ENCODE measurements at places on chromosomes 5 and 9.

GRCh38 chr5:141514330-141515133, 25.7 kb downstream of the PCDHGC5 start:
- no peaks in the 10 kb centered on the region for H3K27me3 ChIP-seq
- DNase-seq, result peak; percentile 91
- peak overlapping the region; percentile 75 for H3K4me3 ChIP-seq
- H3K36me3 ChIP-seq, result peaks cover 26% of the 10 kb centered on the region

- peaks cover 44% of the 10 kb centered on the region for H3K4me1 ChIP-seq
- peak overlapping the region; percentile 90 for H3K27ac ChIP-seq
- H3K4me3 ChIP-seq, result no peak overlapping the region
- peak; percentile 90 for DNase-seq
Measured at GRCh38 chr9:109986521-109986991, 206.6 kb downstream of the PALM2AKAP2 start.

DNA sequence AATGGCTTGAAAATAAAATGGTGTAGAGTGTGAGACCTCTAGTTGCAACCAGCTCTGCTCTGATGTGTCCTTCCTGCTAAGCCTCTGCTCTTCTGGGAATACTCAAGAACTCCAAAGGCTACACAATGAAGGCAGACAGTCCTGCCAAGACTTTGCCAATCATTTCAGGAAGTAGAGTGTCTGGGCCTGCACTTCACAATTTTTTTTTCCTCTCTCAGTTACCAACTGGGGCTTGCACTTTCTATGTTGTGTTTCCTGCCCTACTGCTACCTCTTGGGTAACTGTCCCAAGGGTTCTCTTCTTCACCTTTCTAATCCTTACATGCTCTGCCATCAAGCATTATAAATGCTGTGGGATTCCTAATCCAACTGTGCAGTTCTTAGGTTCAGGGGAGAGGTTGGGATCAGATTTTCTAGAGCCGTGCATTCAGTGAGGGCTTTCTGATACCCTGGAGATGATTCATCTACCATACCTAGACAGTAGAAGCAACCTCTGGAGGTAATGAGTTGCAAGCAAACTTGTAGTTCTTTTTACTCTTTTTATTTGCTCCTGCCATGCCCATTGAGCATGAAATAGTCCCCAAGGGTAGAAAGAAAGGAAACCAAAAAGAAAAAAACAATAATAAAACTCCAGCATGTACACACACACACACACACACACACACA, 365.9 kb downstream of the MLLT3 start:
- no peak overlapping the region for H3K4me3 ChIP-seq
- H3K36me3 ChIP-seq, result no peaks in the 10 kb centered on the region
- no peak overlapping the region for H3K27ac ChIP-seq
- H3K4me1 ChIP-seq, result no peaks in the 10 kb centered on the region

DNA sequence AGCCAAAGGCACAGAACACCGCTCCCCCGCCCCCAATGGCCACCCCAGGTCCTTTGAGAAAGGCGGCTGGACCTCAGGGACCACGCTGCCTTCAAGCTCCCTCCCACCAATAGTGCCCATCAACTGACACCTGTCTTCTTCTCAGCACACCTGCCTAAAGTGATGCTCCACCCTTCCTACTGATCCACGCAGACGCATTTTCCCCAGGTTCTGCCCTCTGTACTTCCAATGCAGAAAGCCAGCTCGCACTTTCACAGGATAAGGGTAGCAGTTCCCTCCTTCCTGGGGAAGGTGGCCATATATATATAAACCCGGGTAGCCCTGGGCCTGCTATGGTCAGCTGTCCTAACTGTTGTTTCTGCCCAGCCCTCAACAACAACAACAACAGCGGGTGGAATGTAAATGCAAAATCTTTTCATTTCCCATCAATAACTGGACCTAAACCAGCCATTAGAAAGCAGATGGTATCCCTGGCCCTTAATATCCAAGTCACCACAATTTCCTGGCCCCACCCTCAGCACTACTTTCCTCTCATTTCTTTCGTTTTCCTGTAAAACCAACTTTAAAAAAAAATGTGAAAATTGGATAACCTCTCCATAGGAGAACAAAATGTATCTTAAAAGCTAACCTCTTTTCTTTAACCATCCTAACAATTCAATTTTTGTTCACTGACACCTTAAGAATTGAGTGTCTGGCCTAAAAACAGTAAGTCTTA, 1.7 kb downstream of the GOLM1 start:
- H3K27me3 ChIP-seq, result no peaks in the 10 kb centered on the region
- H3K4me1 ChIP-seq, result peaks cover 12% of the 10 kb centered on the region
- no peak overlapping the region for H3K27ac ChIP-seq
- peak overlapping the region; percentile 87 for H3K4me3 ChIP-seq
- no peak for DNase-seq
- H3K36me3 ChIP-seq, result no peaks in the 10 kb centered on the region

DNA sequence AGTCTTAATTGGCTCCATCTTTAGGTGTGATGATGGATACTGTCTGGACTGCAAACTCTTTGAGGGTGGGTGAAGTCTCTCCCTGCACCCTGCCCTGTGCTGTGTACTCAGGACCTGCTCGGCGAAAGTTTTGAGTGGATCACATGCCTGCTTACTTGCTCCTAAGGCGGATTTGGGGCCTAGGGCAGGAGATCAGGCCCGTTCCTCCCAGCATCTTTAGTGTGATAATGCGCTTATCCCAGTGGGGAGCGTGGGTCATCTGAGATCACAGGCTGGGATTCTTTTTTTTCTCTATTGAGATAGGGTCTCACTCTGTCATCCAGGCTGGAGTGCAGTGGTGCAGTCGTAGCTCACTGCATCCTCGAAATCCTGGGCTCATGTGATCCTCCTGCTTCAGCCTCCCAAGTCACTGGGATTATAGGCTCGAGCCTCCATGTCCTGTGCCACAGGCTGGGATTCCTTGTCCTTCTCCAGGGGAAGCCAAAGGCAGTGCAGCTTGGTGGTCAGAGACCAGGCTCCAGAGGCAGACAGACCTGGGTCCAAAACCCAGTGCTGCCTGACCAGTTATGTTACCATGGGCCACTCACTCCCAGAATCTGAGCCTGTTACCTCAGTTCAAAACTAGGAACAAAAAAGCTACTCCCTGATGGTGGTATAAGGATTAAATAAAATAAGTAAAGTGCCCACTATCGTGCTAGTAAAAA, 59.7 kb downstream of the ZNF618 start:
- H3K36me3 ChIP-seq, result no peaks in the 10 kb centered on the region
- H3K27me3 ChIP-seq, result no peaks in the 10 kb centered on the region

- H3K4me1 ChIP-seq, result peaks cover 4% of the 10 kb centered on the region
- peaks cover 18% of the 10 kb centered on the region for H3K27me3 ChIP-seq
- DNase-seq, result no peak
- no peak overlapping the region for H3K4me3 ChIP-seq
Measured at GRCh38 chr9:74742792-74743730, 144.7 kb downstream of the TRPM6 start.

DNA sequence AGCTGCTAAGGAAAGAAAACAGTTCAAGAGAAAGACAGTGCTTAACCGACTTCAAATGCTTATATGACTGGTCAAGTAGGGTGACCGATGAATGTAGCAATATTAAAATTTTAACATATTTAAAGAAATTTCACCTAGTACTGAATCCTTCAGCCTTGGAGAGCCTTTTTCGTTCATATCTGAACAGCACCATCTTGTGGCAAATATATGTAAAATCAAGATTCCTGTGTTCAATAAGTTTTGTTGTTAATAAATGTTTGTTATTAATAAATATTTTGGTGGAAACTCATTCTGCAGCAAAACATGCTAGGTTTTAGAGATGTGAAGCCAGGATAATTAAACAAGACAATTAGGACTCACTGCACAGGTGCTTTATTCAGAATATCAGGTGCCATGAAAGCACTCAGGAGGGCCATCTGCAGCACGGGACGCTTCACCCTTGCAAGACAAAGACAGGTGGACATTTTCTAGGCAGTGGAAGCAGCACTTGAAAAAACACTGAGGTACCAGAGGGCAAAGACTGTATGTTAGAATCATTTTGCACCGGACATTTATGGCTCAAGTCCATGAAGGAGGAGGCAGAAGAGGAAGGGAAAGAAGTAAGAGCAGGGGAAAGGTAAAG, 15.6 kb downstream of the TICAM2 start:
- peaks cover 17% of the 10 kb centered on the region for H3K4me1 ChIP-seq
- no peak for DNase-seq
- no peaks in the 10 kb centered on the region for H3K36me3 ChIP-seq
- H3K4me3 ChIP-seq, result no peak overlapping the region
- H3K27me3 ChIP-seq, result no peaks in the 10 kb centered on the region
